ENCODE measurements at places on chromosomes 7 and 10.

DNA sequence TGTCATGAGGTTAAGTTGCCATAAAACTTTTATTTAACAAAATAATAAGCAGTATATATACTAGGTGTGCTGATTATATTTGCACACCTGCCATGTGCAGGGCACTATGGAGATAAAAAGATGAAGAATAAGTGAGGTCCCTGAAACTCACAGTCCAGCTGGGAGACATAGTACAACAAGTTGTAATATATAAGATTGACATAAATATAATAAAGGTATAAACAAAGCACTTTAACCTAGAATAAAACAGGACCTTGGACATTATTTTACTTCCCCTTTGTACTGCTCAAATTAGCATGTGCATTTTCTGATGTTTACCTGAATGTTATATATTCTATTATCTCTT, 6.2 kb downstream of the STK17A start:
- DNase-seq: no peak

- DNase-seq: no peak
These were observed 81.8 kb downstream of the THSD7A start for GRCh38 chr7:11750191-11750590.

GRCh38 chr7:126840869-126841268, 411.9 kb downstream of the GRM8 start:
- no peak for DNase-seq

DNA sequence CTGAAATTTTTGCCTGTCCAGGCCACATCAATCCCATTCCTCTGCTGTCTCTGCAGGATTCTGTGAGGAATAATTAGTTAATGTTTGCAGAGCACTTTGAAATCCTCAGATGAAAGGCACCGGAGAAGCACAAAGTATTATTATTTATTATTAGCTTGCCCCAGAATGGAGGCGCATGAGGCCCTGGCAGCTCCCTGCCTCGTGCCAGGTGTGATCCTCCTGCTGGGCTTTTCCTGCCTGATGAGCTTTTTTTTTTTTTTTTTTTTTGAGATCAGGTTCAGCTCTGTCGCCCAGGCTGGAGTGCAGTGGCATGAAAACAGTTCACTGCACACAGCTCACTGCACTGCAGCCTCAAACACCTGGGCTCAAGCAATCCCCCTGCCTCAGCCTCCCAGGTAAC, 65.2 kb downstream of the TCF7L2 start:
- no peak for DNase-seq

GRCh38 chr10:82817676-82818422, 942.9 kb downstream of the NRG3 start:
- DNase-seq: no peak

DNA sequence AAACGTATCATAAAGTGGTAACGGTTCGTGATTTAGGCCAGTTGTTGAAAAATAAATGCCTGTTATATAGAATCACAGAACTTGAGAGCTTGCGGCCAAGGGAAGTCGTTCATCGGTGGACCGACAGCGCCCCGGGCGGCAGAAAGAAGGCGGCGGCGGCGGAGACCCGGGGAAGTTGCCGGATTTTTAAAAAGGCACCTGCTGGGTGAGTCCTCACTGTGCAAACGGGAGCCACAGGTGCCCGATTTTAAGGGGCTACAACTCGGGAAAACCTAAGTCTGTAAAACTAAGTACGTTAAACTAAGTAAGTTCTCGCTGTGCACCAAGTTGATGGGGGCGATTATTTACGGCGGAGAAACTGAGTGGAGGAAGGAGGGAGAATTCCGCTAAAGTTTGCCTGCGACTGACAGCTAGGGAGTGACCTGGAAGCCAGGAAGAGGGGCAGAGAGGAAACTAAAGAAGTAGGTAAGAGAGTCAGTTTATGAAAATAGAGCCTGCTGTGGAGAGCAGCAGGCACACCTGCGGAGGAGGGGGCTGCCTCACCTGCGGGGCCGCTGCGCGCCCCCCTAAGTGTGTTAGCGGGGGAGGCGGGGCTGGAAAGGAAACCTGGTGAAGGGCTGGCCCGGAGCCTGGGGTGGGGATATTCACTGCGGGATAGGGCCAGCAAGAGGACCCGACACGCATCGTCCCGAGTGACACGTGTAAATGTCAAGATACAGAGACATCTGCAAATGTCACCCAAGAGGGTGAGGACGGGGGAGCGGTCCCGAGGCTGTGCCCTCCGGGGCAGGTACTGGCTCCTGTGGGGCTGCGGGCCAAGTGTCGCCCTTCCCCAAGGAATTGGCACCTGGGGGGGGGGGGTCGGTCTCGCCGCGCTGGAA, 996 bp downstream of the ADAM12 start:
- peak; percentile 35 for DNase-seq

DNA sequence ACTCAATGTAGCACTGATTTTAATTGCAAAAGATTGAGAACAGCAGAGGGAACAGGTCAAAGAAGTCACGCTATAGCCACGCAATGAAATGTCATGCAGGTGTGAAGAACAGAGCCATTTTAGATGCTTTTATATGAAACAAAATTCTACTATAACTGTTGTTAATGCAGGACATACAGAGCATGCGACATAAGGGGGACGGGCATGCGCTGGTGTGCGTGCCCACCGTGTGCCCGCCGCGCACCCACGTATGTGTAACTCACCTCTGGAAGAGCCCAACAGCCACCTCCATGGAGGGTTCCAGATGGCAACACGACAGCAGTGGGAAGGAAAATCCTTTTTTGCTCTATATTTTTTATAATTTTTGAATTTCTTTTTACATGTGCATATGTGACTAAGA, 410.0 kb upstream of the RNF32 start:
- DNase-seq: no peak

- DNase-seq: no peak
These were observed 7.5 kb upstream of the LRRN3 start for GRCh38 chr7:111083413-111083812.

DNA sequence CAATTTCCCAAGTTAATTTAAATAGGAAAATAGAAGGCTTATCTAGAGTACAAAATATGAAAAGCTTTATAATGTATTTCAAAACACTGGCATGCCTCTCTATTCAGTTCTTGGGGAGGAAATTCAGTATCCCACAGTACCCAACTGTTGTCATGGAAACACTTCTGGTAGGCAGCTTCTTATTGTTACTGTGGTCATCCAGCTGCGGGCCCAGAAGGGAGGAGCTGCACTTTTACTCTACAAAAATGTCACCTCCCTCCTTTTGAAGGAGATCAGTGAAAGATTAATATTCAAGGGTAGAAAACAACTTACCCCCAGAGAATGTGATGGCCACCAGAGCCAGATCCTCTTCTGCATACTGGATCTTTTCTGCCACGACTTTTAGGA, 202.8 kb downstream of the RAPGEF5 start:
- DNase-seq: no peak

DNA sequence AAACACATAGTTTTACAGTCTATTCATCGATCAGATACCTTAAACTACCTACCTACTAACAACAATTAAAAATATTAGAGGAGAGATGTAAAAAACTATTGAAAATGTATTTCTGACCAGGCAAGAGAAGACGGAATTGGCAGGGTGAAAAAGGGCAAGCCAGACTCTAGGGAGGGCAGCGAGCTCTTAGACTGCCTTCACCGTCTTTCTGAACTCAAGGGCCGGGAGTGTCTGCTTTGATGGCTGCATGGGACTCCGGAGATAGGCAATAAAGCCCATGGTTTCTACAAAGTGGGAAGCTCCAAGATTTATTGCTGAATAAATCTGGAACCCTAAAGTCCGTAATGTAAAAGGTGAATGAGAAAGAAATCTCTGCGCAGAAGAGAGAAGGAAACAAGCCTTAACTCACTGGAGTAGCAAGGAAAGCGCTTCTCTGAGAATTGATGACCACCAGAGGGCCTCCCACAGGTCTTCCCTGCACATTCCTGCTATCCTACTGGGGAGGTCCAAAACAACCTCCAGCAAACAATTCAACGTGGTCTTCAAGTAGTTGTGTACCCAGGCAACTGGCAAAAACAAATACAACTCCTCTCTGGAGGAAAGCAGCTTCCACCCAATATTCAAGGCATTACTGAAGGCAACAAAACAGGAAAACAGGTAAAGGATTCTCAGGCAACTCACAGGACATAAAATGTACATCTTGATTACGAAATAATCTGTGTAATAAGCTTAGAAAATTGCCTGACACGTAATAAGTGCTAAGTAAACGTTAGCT, 181.3 kb downstream of the SDK1 start:
- no peak for DNase-seq

DNA sequence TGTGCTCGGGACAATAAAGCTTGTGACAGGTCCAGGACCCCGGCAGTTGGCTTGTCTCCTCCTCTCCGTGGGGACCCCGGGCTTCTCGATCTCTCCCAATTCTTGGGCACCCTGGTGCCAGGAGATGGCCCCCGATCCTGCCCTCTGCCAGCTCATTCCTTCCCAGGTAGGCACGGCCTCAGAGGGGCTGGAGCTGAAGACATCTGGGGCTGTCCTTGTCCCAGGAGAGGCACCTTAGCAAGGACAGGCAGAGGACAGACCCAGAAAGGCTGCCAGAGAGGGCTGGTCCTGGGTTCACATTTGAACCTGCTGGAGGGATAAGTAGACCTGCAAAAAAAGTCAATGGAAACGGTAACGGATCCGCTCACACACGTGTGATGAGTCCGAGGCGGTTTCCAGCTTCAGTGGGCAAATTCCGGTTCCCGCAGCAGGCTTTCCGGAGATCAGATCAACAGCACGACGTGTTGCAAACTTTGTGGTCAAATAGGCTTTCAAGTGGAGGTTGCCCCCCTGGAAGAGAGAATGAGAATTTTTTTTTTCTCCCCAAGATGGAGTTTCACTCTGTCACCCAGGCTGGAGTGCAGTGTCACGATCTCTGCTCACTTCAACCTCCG, 47.7 kb upstream of the GTF2IRD1 start:
- no peak for DNase-seq

GRCh38 chr7:33903791-33904680, 1.3 kb upstream of the BMPER start:
- DNase-seq: peak; percentile 19

GRCh38 chr10:4512196-4512595, 313.8 kb upstream of the AKR1E2 start:
- DNase-seq: no peak

GRCh38 chr10:111656066-111656465, 527.5 kb downstream of the GPAM start:
- DNase-seq: no peak

DNA sequence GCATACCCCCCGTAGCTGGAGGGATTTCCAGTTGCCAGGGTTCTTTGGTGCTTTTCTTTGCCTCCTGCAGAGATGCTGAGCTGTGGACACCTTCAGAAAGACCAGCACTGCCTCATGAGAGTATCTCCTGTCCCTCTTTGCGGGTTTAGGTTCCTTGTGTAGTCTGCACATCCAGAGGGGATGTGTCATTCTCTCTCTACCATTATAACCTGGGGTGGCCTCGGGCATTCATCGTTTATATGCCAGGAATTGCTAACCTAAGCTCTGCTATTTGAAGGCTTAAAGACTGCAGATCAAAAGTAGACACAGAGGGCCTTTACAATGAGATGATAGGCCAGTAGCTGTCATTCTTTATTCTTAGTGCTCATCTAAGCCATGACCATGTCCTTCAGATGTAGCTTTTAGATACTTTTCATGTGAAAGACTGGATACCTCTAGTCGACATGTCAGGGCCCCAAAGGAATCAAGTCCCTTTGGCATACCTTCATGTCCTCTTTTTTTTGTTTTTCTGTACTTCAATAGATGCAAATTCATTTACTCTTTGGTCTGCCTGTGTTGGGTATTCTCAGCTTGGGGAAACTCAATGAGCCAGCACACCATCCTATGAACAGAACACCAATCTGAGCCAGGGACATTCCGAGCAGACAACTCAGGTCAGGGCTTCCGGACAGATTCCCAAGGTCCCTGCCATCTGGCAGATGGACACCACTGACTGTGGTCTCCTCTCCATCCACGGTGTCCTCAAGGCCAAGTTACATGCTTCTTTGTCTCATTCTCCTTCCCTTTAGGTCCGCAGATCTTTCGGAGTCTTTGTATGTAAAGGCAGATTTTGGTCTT, 129.3 kb downstream of the NRF1 start:
- DNase-seq: no peak

GRCh38 chr10:624605-625332, 64.7 kb downstream of the DIP2C start:
- DNase-seq: peak; percentile 87

DNA sequence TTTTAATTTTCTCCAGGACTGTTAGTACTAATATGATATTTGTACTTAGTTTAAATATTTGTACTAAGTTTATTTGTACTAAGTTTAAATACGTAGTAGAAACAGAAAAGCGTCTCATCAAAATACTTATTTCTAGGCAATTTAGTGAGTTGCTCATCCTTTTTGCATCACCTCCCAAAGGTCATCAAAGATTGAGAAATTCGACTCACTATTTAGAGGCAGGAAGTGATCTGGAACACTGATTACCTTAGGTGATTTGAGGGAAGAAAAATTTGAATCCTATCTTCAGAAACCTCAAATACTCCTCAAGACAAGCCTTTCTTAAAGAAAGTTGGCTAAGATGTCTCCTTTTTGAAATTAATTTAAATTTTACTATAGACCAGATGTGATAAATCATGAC, 14.5 kb downstream of the WNT16 start:
- no peak for DNase-seq

DNA sequence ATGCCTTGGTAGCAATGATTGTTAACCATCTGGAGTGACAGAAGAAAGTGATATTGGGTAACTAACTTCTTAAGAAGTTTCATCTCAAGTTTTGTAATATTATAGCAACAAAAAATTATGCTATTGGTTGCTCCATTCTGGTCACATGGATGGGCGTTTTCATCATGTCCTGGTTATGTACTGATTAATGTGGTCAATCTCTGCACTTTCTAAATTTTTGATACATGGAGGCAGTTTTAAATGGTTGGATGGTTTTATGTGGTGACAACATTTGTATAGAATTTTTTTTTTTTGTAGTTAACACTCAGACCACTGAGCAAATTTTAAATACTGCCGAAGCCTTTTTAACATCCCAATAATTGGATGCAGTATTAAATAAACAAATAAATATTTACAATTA, 55.2 kb upstream of the CCAR1 start:
- DNase-seq: no peak

DNA sequence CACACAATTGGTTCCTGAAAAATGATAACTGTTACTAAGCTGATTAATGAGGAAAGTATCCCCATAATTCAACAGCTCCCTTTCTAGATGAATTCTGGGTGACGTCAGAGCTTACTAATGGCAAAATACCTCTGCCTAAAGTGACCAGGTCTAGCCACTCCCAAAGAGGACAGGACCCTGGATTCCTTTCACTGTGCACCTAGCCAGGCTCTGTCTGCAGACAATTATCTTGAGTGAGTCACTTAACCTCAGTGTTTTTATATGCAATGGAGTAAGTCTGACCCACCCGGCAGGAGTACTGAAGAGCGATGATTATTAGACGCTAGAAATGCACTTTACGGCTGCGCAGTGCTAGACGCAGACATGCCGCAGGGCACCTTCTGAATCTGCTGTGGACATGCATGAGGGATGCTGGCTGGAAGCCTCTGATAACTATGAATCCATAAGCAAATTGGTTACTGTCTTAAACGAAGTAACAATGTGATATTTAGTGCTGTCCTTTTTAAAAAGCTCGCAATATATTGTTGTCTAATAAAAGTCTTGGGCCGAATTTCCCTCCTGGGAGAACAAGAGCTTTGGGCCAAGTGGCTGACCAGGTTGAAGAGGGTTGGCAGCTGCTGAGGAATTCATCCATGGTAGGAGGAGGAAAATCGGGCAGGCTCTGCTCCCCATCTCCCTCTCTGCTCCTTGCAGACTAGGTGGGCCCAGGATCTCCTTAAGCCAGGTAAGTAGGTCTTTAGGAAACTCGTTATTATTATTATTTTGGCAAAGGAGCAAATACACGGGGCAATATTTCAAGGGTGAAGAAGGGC, 4.6 kb upstream of the INPP5A start:
- no peak for DNase-seq
